Activated CD4-positive, alpha-beta T cell treated with anti-CD3 and anti-CD28 coated beads, Interleukin-2, amount 10 ng/mL, durations not matched to agents 24 days and 14 days (primary cell): ENCODE measurements at places on chromosomes 2 and 18. TPM values are rescaled to one million over a fixed set of nuclear protein-coding genes. Genes with fewer than 3 reads are reported as not detected.
A peak's percentile ranks its signal among the peaks of the same experiment; 100 is the strongest.

DNA sequence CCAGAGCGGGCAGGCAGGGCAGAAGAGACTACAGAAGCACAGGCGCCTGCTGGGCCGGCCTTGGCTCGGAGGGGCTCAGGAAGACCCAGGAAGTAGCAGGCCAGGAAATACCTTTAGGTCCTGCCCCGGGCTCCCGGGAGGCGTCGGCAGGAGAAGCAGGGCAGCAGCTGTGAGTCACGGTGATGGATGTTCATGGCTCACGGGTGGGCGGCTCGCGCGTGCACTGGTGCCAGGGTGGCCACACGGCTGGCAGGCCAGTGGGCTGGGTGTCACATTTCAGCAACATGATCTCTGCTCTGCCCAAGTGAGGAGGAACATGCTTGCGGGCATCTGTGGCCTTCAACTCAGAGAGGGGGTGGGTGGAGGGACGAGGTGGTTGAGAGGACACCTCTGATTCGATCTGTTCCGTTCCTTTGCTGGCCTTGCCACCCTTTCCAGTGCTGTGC, 139.3 kb downstream of the KLHL29 start:
- peaks cover 7% of the 10 kb centered on the region for H3K4me1 ChIP-seq
- peaks cover 5% of the 10 kb centered on the region for H3K27me3 ChIP-seq
- no peak overlapping the region for H3K4me3 ChIP-seq
- DNase-seq, result no peak

Gene KIAA2012
- total RNA-seq, result not detected in 2 replicates

DNA sequence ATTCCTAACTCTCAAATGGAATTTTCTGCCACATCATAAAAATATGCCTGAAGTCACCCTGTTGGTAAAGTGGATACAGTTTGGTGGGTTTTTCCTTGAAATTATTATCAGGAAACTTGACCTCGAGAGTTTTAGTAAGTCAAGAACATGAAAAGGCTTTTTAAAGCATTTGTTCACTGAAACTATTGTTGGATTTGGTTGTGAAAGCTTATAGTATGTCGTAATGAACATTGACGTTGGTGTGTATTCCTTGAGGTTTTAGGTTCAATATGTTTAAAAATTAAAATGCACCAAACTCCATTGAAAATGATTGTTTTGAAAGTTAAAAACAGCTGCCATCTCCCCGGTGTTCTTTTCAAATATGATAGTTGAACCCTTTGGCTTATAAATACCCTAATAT, 30.8 kb downstream of the AOX1 start:
- no peaks in the 10 kb centered on the region for H3K36me3 ChIP-seq
- DNase-seq, result no peak
- no peak overlapping the region for H3K27ac ChIP-seq
- H3K4me1 ChIP-seq, result peaks cover 11% of the 10 kb centered on the region
- no peaks in the 10 kb centered on the region for H3K27me3 ChIP-seq
- no peak overlapping the region for H3K4me3 ChIP-seq

GRCh38 chr18:12589448-12589847, 68.5 kb downstream of the SPIRE1 start:
- H3K27me3 ChIP-seq, result peaks cover 7% of the 10 kb centered on the region
- H3K36me3 ChIP-seq, result no peaks in the 10 kb centered on the region
- no peak for DNase-seq
- no peak overlapping the region for H3K4me3 ChIP-seq
- peak overlapping the region; percentile 19 for H3K27ac ChIP-seq

GRCh38 chr2:115161081-115161770, 718.8 kb downstream of the DPP10 start:
- no peak overlapping the region for H3K4me3 ChIP-seq
- no peak overlapping the region for H3K27ac ChIP-seq

DNA sequence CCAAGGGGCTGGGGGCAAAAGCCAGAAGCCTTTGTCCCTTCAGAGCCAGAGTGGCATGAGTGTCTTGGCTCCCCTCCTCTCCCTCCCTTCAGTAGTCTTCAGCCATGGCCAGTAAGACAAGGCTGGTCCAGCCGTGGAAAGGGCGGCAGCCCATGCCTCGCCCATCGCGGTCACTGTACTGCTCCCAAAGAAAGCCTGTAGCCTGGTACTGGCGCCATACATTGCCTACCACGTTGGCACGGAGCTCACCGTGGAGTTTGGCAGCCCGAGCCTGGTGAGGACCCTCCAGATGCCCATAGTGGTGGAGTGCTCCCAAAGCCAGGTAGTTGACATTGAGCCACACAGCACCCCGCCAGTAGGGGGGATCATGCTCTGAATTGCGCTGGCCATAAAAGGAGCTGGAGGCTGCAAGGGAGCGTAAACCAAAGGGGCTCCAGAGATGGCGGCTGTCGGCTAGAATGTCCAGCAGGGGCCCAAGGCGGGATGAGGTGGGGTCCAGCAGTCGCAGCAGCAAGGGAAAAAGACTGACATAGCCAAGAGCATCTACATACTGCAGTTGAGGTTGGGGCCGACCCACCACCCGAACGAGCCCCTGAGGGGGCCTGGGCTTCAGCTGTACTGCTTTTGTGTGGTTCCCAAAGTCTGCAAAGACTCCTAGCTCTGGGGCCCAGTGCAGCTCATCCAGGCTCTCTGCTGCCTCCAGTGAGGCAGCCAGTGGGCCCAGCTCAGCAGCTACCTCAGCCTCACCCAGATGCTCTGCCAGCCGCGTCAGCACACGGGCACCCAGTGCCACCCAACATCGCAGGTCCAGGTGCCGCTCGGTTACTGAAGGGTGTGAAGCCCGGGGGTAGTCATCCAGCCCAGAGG, 3.2 kb downstream of the WBP1 start:
- peaks cover 38% of the 10 kb centered on the region for H3K36me3 ChIP-seq
- H3K4me1 ChIP-seq, result peaks cover 38% of the 10 kb centered on the region
- no peaks in the 10 kb centered on the region for H3K27me3 ChIP-seq
- DNase-seq, result peak; percentile 72
- H3K4me3 ChIP-seq, result no peak overlapping the region

GRCh38 chr18:43847164-43848091, 570.1 kb upstream of the SYT4 start:
- H3K4me3 ChIP-seq, result no peak overlapping the region
- H3K27me3 ChIP-seq, result no peaks in the 10 kb centered on the region
- DNase-seq, result no peak
- H3K27ac ChIP-seq, result no peak overlapping the region
- H3K36me3 ChIP-seq, result no peaks in the 10 kb centered on the region

DNA sequence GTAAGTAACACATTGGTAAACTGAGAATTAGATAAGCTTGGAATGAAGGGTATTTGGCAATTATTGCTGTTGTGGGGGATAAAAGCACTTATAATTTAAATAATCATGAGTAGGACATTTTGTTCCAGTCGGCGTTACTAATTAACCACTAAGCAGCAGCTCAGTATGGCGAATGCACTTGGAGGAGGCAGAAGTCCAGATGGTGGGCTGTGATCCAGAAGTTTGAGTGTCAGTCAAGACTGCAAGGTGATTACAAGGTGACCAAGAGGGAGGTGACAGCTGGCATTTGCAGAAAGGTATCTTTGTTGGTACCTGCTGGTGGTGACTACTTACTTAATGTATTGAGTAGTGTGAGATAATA, 643.6 kb upstream of the FAM98A start:
- no peaks in the 10 kb centered on the region for H3K36me3 ChIP-seq
- no peaks in the 10 kb centered on the region for H3K4me1 ChIP-seq

Gene TBR1
- 0.16 TPM in 1 of 2 replicates, not detected in the other for total RNA-seq

Gene SNRPD1
- 182 and 192 TPM in 2 replicates for total RNA-seq

- H3K27ac ChIP-seq, result no peak overlapping the region
- peaks cover 38% of the 10 kb centered on the region for H3K4me1 ChIP-seq
- no peaks in the 10 kb centered on the region for H3K27me3 ChIP-seq
- DNase-seq, result no peak
- peaks cover 6% of the 10 kb centered on the region for H3K36me3 ChIP-seq
These were observed 7.7 kb downstream of the ITSN2 start for GRCh38 chr2:24352664-24353063.

DNA sequence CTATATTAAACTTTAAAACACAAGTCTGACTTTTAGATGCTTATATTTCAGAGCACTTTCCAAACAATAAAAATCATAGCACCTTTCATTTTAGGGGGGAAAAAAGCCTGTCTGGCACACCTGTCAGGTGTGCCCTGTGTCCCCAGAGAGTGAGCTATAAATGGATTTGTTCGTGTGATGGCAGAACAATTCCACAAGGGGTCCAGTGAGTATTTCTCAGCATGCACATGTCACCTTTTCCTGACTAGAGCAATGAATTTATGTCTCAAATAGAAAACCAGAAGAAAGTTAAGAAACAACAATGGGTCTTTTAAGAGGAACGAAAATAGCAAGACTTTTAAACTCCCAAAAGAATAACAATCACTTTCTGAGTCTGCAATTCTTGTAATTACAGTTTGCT, 55.9 kb downstream of the ACVR1C start:
- H3K4me3 ChIP-seq, result no peak overlapping the region
- no peak overlapping the region for H3K27ac ChIP-seq
- no peaks in the 10 kb centered on the region for H3K36me3 ChIP-seq
- DNase-seq, result no peak
- H3K27me3 ChIP-seq, result peaks cover 1% of the 10 kb centered on the region

- H3K27me3 ChIP-seq, result no peaks in the 10 kb centered on the region
- H3K27ac ChIP-seq, result peak overlapping the region; percentile 95
- peaks cover 18% of the 10 kb centered on the region for H3K36me3 ChIP-seq
- peaks cover 79% of the 10 kb centered on the region for H3K4me1 ChIP-seq
- peak; percentile 92 for DNase-seq
- peak overlapping the region; percentile 89 for H3K4me3 ChIP-seq
These were observed 20.9 kb upstream of the COL6A3 start for GRCh38 chr2:237434866-237435311.

Gene ITGA4
- 106 and 109 TPM in 2 replicates for total RNA-seq

GRCh38 chr18:47531717-47532116, 280.3 kb upstream of the SKOR2 start:
- peaks cover 22% of the 10 kb centered on the region for H3K27me3 ChIP-seq
- H3K27ac ChIP-seq, result no peak overlapping the region
- H3K36me3 ChIP-seq, result no peaks in the 10 kb centered on the region
- DNase-seq, result no peak
- no peak overlapping the region for H3K4me3 ChIP-seq

Gene TAF4B
- 17.5 and 17.8 TPM in 2 replicates for total RNA-seq

Gene DPY30
- 71.8 and 74.4 TPM in 2 replicates for total RNA-seq

DNA sequence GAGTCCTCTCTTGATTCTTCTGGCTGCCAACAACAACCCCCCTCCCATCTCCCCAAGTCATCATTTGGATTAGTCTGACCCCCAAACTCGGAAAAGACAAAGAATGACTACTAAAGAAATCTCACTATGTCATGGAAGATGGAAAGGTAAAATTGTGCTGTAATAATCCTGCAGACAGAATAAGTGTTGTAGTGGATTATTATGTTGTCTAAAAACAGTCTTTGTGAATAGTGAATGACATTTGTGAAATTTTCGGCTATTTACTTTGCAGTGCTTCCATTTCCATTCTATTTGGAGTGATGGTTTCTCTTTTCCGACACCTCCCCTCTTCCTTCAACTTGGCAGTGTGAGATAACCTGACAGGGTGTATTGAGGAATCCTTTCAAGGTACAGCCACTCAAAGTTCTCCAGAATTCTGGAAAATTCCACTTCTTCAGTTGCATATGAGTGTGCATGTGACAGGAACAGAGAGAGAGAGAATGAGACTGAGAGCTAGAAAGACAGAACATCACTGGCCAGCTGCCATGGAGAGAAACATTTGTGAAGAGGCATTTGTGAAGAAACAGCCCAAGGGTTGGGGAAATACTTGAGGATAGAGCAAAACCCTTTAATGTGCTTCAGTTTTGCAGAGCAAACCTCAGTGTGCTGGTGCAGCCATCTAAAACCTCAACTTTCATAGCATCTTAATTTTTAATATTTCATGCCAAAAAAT, 141.9 kb upstream of the DLX2 start:
- H3K4me1 ChIP-seq, result peaks cover 4% of the 10 kb centered on the region
- H3K27ac ChIP-seq, result no peak overlapping the region
- H3K36me3 ChIP-seq, result no peaks in the 10 kb centered on the region
- DNase-seq, result no peak
- peaks cover 4% of the 10 kb centered on the region for H3K27me3 ChIP-seq

DNA sequence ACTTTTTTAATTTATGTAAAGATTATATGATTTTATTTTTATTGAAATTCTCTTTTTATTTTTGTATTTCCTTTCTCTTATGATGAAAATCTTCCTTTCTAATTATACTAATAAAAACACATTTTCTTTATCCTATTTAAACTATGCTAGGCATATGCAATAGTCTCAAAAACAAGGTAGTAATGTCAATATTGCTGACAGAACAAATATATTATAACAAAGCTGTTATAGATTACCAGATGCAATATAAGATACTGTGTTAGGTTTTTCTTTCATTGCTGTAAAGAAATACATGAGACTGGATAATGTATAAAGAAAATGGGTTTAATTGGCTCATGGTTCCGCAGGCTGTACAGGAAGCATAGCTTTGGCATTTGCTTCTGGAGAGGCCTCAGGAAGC, 631.2 kb upstream of the SOX11 start:
- H3K27me3 ChIP-seq, result no peaks in the 10 kb centered on the region
- H3K36me3 ChIP-seq, result no peaks in the 10 kb centered on the region
- H3K27ac ChIP-seq, result no peak overlapping the region
- no peak for DNase-seq
- H3K4me1 ChIP-seq, result no peaks in the 10 kb centered on the region
- no peak overlapping the region for H3K4me3 ChIP-seq
